Stimulated activated CD8-positive, alpha-beta memory T cell treated with anti-CD3 and anti-CD28 coated beads, Interleukin-4, amount 100 ng/mL, for 1 hour (primary cell): ENCODE measurements at places on chromosomes 2 and 18.

DNA sequence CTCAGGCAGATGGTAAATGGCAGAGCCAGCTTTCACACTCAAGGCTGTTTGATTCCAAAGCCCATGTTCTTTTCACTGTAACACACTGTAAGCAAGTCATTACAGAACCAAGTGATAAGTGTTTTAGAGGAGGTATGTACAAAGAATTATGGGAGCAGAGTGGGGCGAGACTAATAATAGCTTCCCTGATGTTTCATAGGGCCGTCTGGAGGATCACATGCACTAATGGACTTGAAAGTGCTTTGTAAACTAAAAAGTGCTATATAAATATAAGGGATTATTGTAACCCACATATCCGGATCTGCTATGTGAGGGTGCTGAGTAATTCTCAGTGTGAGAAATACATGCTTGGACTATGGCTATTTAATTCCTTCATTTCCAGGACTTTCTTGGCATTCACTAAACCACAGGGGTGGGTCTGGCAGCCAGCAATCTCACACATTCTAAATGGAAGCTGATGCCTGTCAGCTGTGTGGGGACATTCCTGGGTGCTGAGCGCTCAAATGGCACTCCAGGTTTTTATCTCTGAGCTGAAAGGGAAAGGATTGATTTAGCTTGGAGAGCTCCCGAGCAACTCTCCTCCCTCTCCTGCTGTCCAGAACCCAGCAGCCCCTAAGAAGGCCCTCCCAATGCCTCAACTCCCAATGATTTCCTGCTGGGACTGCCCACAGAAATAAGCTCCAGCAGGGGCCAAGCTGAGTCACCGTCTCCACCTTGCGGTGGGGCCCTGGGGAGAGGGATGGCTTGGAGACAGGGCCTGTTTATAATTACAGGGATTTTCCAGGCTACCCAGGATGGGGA lies 222.8 kb downstream of the SOX11 start:
- DNase-seq, result no peak

DNA sequence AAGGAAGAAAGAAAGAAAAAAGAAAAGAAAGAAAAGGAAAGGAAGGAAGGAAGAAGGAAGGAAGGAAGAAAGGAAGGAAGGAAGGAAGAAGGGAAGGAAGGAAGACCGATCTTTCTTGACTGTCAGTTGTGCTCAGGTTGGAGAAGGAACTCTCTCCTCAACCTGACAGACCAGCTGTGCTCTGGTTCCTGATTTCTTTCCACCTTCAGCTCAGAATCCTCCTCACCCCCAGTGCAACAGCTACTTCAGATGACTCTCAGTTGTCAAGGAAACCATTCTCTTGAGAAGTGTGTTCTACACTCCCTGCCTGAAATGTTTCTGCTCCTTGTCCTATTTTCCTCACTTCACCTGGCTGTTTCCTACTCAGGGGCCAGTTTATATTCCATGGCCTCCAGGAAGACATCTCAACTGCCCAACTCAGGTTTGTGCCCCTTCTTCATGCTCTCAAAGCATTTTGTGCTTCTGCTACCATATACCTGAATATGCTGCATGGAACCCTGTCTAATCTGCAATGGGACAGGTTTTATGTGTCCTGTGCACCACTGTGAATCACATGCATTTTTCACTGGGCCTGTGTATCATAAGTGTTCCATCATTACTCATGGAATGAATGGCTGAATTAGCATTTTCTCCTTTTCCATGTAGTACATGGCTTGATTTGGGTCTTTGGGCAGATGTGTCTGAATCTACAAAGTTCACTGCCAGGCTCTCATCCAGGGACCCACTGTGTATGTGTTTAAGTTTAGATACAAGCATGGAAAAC lies 32.8 kb upstream of the DOCK10 start:
- DNase-seq, result no peak

DNA sequence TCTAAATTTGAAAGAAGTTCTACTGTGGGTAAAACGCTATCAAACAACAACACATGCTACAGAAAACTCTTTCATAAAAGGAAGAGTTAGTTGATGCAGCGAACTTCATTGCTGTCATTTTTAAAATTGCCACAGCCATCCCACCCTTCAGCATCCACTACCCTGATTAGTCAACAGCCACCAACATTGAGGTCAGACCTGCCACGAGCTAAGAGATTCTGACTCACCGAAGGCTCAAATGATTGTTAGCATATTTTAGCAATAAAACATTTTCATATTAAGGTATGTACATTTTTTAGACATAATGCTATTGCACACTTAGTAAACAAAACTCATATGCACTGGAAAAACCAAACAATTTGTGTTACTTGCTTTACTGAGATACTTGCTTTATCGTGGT lies 347.1 kb downstream of the CLIP4 start:
- no peak for DNase-seq

- DNase-seq, result no peak
These were observed 111.4 kb downstream of the THADA start for GRCh38 chr2:43484323-43484930.

DNA sequence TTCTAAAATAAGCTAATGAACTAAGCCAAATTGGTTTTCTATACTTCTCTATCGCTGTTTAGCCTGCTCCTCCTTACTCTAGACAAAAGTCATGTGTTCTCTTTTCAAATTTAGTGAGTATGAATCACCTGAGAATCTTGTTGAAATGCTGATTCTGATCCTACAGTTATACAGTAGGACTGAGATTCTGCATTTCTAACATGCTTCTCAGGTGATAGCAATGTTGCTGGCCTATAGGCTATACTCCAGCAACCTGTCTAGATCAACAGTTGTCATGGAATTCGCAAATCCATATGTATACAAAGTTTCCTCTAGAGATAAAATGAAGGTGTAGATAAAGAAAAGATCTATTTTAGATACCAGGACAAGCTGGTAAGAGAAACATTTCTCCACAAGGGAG lies 62.9 kb downstream of the MEMO1 start:
- DNase-seq, result no peak

DNA sequence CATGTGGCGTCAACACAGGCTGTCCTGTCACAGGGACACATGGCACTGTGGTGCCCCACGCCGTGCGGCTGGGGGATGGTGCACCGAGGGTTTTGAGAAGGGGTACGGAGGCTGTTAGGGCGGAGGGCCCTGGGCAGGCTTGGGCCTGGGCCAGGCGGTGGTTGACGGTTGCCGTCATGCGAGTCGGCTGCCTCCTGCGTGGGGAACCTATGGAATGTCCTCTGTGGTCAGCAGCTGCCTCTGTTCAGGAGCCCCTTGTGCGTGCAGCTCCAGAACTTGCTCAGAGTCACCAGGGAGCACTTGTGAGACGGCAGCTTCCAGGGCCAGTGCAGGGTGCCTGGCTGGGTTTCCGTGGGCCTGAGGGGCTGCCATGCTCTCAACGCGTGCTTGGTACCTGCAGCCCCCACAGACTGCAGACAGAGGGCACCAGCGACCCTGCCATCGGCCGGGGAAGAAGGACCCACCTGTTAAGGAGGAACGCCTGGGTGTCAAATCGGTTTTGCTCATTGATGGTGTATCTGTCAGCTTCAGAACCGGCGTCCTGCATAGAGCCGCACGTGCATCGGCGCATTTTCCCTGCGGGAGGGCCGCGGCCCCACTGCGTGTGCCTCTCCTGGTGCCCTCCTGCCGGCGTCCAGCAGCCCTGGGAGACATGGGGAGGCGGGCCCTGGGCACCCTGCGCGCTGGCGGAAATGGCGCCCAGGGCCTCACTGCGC lies 10.0 kb upstream of the D2HGDH start:
- DNase-seq, result no peak

GRCh38 chr2:120466704-120467054 lies 120.7 kb downstream of the INHBB start:
- no peak for DNase-seq

- DNase-seq, result no peak
These were observed 1.7 kb downstream of the TUBB6 start for GRCh38 chr18:12309683-12310198.

DNA sequence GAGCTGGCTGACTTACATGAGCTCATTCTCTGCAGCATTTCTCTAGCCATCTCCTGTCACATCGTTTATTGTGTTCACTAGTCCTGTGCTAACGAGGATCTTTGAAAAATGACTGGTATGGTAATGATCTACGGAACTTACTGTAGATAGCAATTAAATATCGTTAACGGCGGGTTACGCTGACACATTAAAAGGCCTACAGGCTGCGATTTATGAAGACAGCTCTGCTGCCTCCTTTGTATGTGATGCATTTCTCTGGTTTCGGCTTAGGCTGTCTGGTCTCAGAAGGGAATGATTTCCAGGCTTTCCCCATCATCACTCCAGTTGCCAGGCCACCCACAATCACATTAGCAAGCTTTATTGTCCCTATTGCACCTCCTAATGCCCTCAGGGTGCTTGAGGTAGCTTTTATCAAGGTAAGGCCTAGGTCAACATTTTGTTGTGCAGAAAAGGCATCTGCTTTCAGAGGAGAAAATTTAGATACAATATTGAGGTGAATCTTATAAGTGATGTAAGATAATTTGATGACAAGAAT lies 284.4 kb downstream of the SOX11 start:
- DNase-seq, result no peak

- no peak for DNase-seq
These were observed 179.0 kb downstream of the TRABD2A start for GRCh38 chr2:84701880-84702279.

DNA sequence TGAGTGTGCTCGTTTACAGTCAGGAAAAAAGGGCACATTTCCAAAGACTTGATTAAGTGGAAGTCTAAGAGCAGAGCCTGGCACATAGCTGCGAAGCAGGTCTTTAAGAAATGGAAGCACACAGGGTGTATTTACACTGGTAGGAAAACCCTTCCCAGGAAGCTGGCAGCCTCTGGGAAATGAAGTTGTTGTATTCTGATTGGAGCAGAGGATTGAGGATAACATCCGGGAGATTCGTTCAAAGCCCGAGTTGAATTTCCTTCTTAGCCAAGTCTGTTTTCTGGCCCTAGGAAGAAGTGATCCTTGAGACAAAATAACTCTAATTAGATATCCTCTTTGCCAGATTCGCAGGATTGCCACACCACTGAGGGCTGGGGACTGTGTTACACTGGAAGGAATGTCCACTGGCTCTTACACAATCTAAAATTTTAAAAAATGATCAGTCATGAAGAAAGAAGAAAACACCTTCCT lies 75.9 kb downstream of the ITGB1BP1 start:
- no peak for DNase-seq

- DNase-seq, result no peak
These were observed 278.9 kb downstream of the TSN start for GRCh38 chr2:122034344-122034743.

DNA sequence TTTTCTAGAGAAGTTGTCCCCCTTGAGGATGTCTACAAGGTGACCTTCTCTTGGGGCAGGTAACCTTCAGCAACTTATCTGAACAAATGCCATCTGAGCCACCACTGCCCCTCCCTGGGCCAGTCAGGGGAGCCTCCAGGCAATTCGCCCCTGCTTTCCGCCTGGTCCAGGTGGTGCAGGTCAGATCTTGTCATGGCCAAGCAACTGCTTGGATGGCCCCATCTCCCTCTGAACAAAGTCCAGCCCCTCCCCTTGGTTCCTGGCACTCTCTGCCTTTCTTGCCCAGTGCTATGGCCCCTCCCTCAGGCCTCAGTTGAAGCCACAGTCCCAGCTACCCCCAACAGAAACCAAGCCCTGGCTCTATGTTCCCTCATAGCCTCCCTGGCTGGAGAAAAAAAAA lies 138.7 kb downstream of the ALPK2 start:
- DNase-seq, result no peak

DNA sequence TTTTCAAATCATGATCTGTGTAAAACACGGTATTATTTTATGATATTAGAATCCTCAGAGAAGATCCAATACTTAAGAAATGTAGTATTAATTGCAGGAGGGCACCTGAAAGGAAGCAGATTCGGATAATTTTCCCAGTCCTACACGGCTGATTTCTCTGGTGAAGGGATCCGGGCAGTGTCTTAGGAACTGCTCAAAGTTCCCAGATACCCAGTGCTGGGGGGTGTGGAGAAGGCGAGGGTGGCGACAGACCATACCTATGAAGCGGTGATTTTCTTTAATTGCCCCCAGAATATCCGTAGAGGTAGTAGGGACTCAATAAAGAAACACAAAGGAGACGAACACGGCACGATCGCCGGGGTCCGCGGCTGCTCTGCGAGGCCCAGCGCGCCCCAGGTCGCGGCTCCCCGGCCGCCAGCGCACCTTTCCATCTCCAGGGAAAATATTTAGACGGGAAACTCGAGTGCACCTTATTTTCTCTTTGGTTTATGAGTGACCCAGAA lies 1.4 kb upstream of the SOX11 start:
- DNase-seq, result no peak

DNA sequence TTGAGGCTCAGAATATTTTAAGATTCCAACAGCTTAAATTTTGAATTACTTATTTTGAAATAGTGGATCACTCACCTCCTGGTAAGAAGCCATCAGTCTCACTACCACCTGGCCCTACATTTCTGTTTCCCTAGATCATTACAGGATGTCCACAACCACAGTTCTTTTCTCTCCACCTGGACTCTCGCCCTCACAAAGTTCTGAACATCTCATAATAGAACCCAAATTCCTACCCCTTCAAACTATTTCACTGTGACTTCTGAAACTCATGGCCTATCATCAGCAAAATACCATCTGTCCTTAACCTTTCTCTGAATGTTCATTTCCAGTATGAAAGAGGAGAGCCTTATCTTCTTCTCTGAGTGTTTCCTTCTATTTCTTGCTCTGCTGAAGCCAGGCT lies 299.2 kb upstream of the MGAT5 start:
- no peak for DNase-seq

DNA sequence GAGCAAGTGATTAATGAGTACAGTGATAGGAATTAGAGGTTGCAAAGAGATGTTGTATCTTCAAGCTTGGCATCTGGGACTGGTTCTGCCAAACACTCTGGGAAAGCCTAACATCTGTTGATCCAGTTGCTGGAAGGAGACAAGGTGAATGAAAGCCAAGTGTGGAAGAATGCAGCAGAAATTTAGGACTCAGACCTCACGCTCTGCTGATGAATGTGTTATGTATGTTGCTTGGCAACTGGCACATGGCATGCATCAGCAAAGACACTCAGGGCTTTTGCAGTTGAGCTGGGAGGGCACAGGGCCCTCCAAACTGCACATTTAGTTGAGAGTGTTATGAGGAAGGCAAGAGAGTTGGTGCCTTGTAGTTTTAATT lies 105.5 kb downstream of the COLEC12 start:
- no peak for DNase-seq

DNA sequence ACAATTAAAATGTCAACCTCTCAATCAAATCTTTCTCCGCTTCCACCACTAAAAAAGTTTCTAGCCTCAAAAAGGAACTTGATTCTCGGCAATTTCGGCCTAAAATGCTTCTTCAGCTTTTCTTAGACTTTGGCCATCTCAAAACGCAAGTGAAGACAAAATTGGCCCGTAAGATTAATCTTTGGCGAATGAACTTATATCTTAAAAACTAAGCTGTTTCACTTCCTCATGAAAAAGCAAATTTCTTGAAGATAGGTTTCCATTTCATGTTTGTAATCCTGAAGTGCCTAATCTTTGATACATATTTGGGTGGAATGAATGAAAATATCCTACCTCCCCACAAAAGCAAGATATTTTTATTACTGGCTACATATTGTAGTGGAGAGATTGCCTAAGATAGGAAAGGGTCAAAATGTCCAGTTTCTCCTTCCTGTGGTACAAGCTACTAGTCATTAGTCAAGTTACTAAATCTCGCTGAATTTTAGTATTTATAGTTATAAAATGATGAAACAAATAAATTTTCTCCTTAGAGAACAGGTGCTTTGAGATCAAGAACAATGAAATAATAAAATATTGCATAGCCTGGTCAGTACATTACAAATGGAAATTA lies 85.4 kb upstream of the ZEB2 start:
- no peak for DNase-seq

GRCh38 chr2:152477347-152478092 lies 142.5 kb downstream of the FMNL2 start:
- DNase-seq, result no peak

- DNase-seq, result no peak
These were observed 79.9 kb downstream of the EPAS1 start for GRCh38 chr2:46377101-46377581.

GRCh38 chr2:62163106-62163831 lies 32.6 kb upstream of the B3GNT2 start:
- no peak for DNase-seq
